ENCODE measurements at places on chromosomes 3 and 15.

- no peak for DNase-seq
These were observed 213.6 kb downstream of the GAP43 start for GRCh38 chr3:115836944-115837343.

GRCh38 chr15:100849021-100849854 is 30.4 kb upstream of the ALDH1A3 start:
- DNase-seq: peak; percentile 30

- DNase-seq: no peak
These were observed 15.8 kb upstream of the SLC27A2 start for GRCh38 chr15:50166216-50166615.

GRCh38 chr3:37139567-37140052 is 34.8 kb downstream of the LRRFIP2 start:
- peak; percentile 68 for DNase-seq

- no peak for DNase-seq
These were observed 110.3 kb downstream of the LSM3 start for GRCh38 chr3:14288833-14289451.

DNA sequence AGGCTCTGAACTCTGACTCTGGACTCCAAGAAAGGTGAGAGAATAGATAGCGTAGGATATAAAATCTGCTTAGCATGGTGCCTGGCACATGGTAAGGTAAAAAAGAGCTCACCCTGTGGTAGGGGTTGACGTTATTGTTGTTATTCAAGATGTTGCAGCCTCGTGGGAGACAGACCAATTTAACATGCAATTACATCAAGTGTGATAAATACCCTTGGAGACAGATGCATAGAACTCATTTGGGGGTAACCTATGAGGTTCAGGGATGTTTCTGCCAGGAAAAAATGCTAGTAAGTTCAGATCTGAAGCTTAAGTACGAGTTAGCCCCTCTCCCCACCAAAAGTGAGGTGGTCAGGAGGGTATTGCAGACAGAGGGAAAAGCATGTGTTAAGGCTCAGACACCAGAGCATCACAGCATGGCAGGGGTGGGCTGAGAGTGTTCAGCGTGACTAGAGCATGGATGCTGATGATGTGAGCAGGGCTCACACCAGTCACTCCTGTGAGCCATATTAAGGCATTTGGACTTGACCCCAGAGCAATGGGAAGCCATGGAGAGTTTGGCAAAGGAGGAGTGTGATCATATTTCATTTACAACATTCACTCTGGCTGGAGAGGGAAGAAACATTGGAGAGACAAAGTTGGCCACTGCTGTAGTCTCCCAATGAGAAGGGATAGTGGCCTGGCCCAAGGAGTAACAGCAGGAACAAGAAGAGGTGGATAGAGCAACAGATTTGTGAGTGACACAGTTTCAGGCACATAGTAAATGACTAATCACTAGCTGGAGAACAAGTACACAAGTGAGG is 181.0 kb downstream of the UACA start:
- DNase-seq: no peak

DNA sequence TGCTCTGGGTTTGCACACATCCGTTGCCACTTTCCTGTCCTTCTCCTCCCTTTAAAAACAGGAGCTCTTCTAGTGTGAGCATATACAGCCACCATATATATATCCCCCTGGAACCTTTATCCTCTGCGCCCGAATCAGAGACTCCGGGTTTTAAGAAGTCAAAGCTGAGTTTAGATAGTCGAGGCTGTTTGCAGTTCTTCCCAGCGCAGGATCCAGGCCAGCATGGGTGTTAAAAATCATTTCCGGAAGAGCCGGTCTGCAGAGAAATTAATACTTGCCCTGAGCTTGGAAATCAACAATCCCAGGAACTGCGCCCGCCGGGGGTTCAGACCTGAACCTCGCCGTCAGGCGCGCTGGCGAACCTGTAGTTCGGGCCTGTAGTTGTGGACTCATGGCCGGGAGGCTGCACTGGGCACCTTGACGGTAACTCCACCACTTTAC is 2.3 kb downstream of the SHOX2 start:
- no peak for DNase-seq

DNA sequence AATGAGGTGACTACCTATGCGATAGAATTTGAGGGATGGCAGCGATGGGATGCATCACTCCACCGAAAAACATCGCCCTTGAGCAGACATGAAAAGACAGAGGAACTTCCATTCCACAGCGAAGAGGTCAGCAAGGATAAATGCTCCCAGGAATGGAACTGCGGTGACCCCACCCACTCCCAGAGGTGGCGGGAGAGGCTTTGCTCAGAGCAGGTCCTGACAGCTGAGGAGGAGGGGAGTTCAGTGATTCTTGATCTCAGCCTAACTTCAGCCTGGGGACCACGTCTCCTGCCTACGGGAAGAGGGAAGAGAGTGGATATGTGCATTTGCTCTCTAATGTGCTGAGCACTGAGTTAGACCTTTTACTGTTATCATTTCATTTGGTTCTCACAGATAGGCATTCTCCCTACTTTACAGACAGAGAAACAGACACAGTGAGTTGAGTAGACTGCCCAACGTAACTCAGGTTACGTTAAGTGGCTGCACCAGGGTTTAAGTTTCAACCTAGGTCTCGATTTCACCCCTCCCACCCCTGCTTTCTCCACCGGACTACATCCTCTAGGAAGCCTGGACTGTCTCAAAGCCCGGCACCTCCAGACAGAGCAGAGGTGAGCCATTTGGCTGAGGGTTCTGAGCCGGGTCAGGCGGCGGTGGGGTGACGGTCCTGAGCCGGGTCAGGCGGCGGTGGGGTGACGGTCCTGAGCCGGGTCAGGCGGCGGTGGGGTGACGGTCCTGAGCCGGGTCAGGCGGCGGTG is 170.0 kb downstream of the RAB11A start:
- DNase-seq: no peak

DNA sequence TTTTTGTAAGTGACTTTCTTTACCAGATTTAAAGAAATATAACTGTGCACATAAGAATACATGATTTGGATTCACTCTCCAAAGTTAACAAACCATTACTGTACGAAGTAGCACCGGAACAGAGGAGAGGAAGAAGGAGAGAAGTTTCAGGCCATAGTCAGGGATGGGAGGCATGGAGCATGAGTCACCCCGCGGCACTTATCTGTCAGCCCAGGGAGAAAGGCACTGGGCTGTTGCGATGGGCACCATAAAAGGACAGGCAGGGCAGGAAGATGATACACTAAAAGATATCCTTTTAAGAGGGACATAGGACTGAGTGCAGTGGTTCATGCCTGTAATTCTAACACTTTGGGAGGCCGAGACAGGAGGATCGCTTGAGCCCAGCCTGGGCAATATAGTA is 37.0 kb downstream of the TTC23 start:
- DNase-seq: no peak

GRCh38 chr15:36978625-36979024 is 121.7 kb downstream of the MEIS2 start:
- DNase-seq: no peak

GRCh38 chr3:82281205-82281604 is 519.8 kb upstream of the GBE1 start:
- DNase-seq: no peak

- DNase-seq: no peak
These were observed 42.8 kb downstream of the TFDP2 start for GRCh38 chr3:142106548-142106947.

GRCh38 chr3:48748754-48749153 is 31.7 kb upstream of the IP6K2 start:
- no peak for DNase-seq

- no peak for DNase-seq
These were observed 116.3 kb downstream of the PDZRN3 start for GRCh38 chr3:73508330-73508954.

DNA sequence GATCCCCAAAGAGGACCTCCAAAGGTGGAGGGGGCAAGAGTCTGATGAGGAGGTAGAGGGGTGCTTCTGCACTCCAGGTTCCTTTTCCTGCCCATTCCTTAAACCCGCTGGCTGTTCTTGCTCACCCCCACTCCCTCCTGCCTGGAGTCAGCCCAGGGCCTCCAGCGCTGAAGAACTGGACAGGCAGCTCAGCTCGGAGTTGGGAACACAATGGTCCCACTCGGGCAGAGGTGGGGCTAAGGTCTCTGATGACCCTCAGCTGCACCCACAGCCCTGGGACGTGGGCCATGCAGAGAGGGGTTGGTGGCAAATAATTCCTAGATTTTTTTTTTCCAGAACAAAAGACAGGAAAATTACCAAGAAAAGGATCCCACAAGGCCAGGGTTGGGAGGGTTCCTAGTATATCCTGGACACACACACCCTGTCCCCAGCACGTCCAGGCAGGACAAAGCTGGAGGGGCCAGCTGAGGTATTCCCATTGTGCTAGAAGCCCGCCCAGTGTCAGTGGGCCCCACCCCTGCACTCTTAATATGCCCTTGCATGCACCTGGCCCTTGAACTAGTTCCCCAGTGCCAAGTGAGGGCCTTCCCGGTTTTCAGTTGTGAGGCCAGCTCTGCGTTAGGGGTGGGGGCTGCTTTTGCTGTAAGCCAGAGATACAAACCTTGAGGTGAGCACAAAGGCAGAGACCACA is 22.1 kb upstream of the IP6K2 start:
- DNase-seq: no peak

- DNase-seq: no peak
These were observed 130.8 kb downstream of the NEO1 start for GRCh38 chr15:73183071-73183470.

Measured in T-helper 2 cell (primary cell).